ENCODE measurements at places on chromosomes 5 and 9. TPM values are rescaled to one million over a fixed set of nuclear protein-coding genes. Genes with fewer than 3 reads are reported as not detected.

PCDHGA4 gene
- total RNA-seq = not detected

DNA sequence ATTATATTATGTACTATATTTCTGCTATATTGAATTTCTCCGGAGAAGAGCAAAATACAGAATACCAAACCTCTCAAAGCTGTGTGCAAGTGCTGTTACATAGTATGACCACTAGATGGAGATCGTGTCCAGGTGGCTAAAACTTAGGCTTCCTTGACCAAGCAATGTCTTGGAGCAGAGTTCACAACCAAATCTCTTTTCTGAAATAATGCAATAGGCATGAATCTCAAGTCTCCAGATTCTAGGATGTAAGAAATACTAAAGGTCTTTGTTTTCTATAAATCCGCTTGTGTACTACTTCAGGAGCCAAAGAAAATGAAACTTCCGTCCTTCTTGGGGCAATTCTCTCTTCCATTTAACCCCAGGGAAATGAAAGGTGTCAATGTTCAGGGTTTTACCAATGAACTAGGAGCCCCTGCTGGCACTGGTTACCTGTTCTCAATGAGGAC lies 181.5 kb upstream of the RAI14 start:
- no peak for DNase-seq

TAS2R1 gene
- total RNA-seq = not detected

SPINK4 gene
- total RNA-seq = not detected

DNA sequence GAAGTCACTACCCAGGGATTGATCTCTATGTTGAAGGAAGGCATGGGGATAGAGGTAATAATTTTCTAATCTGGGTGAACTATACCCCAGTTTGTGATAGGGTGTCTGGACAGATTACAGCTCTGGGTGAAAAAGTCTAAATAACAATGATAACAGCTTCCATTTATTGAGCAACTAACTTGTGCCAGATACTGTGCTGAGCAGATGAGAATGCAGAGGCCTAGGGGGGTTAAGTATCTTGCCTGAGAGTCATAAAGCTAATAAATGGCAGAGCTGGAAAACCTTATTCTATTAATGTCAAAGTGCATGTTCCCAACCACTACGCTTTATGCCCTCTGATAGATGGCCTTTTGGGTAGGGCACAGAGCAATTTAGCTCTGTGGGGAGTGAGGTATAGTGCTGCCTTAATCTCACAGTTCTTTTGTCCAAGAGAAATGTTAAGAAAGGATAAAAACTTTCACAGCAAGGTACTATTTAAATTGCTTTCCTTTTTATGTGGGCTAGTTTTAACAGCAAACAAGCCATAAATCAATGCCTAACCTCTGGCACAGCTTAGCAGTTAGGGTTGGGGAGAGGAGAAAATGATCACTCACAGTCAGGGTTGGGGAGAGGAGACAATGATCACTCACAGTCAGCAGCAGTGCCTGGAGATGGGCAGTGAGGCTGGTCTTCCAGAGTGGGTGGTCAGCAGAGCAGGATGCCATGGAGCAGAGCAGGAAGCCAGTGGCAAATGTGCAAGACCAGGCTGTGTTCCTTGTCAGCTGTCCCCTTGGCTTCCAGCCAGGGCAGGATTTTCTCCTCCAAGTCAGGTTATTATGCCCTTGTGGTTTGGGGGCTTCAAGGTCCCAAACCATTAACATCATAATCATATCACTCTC lies 187.0 kb downstream of the CARTPT start:
- no peak for DNase-seq

GRCh38 chr9:127837346-127837745 lies 17.1 kb downstream of the ENG start:
- DNase-seq = no peak

DNA sequence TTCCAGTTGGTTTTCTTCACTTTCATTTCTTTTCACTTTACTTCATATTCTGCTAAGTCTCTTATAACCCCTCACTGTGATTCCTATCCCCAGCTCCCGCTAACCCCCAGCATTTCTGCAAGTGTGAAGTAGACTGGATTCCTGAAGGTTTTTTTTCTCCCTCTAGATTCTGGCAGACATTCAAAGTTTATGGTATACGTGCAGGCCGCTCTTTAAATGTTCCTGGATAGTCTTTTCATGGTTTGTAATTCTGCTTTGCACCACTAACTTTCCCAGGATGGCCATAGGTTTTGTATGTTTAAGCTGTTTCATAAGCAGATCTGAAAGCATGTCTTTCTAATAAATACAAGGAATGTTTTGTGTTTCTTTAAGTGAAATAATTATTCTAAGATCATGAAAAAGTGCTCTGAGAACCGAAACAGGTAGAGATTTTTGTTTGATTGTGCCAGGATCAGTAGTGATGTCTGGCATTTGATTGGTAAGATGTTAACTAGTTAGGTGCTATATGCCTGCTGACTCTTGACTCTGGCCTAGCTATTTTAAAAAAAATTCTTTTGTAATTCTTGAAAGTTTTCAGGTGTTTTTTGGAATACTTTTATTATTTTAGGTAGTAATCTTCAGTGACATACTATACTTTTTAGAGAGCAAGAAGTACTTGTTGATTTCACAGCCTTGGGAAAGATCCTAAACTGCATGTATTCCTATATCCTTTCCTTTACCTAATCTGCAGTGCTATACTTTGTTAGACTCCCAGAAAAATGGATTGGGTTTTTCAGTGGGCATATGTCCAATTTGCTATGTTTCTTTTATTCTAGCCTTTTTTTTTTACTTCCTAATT lies 29.7 kb downstream of the CNOT6 start:
- no peak for DNase-seq

DNA sequence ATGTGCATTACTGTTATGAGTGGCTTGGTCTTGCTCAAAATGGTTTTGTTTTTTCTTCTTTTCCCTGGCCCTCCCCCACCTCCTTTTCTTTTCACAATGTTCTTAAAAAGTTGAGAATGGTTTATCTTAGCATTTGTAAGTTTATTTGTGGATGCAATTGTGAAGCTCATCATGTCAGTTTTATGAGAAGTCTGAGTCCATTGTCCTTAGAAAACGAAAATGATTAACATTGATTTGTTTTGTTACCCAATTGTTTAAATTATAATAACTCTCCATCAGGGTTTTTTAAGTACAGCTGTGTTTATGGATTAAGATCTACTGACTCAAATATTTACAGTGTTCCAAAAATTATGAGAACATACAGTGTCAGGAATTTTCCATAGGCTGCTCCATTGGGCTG lies 511.3 kb upstream of the PAPPA start:
- DNase-seq = no peak

DNA sequence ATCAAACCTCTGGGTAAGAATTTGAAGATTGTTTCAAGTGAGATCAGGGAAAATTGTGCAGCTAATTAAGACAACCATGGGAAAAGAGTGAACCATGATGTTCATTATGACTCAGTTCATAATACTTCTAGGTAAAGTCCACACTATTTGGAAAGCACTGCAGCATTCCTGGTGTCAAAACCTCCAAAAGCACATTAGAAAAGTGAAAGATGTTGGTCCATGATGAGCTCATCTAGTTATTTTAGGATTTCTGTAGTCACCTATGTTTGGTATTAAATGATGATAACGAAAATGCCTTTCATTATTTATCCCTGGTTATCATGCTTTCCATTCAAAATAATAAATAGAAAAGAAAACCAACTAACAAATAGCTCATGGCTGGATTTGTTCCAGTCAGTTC lies 49.1 kb downstream of the PTCD2 start:
- DNase-seq = no peak

LCN6 gene
- not detected for total RNA-seq

GRCh38 chr9:37908698-37909186 lies 4.8 kb upstream of the SLC25A51 start:
- no peak for DNase-seq

DNA sequence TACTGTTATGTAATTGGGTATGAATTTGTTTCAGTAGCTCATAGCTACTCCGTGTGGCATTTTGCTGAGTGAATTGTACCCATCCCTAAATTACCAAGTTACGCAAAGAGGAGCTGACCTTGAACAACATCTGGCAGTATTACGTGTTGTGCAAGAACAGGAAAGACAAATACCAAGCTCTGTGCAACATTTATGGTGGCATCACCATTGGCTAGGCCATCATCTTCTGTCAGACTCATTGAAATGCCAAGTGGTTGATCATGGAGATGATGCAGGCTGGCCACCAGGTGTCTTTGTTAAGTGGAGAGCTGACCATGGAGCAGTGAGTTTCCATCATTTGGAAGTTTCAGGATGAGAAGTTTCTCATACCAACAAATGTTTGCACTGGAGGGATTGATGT lies 15.0 kb downstream of the ZSWIM6 start:
- DNase-seq = no peak

ANKRD20A1 gene
- 2.6 TPM for total RNA-seq

PCDHA12 gene
- total RNA-seq = not detected

- no peak for DNase-seq
These were observed 18.5 kb upstream of the GNE start for GRCh38 chr9:36276781-36277181.

GRCh38 chr5:139415221-139415861 lies 11.5 kb upstream of the SPATA24 start:
- DNase-seq = no peak

- DNase-seq = no peak
These were observed 25.8 kb upstream of the COL15A1 start for GRCh38 chr9:98917746-98918487.

DNA sequence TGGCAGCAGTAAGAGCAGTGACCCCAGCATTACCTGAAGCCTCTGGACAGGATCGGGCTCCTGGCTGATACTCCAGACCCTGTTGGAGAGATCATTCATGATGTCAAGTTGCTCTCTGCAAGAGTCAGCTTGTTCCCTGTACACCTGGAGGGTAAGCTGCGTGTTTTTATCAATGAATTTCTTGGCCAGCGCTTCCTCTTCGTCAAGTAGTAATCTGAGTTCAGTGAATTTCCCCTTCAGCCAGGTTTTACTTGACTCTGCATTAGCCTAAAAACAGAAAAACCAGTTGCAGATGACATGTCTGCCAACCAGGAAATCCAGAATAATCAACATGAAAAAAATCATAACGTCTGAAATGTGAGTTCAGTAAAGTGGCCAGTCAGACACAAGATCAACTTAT lies 19.1 kb downstream of the TRIM14 start:
- no peak for DNase-seq

LRRC70 gene
- total RNA-seq = 0.76 TPM

TAF1L gene
- not detected for total RNA-seq

- no peak for DNase-seq
These were observed 46.7 kb downstream of the RASGEF1C start for GRCh38 chr5:180162304-180162661.

CACFD1 gene
- total RNA-seq = 5.2 TPM

AQP3 gene
- 91.9 TPM for total RNA-seq

DNA sequence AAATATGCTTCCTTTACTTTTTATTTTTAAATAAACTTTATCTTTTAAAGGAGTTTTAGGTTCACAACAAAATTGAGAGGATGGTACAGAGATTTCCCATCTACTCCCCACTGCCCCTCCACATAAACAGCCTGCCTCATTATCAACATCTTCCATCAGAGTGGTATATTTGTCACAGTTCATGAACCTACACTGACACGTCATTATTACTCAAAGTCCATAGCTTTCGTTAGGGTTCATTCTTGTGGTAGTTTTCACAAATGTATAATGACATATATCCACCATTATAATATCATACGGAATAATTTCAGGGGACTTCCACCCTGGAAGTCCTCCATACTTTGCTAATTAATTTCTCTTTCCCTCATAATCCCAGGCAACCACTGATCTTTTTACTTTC lies 204.9 kb downstream of the SMARCA2 start:
- DNase-seq = no peak

DNA sequence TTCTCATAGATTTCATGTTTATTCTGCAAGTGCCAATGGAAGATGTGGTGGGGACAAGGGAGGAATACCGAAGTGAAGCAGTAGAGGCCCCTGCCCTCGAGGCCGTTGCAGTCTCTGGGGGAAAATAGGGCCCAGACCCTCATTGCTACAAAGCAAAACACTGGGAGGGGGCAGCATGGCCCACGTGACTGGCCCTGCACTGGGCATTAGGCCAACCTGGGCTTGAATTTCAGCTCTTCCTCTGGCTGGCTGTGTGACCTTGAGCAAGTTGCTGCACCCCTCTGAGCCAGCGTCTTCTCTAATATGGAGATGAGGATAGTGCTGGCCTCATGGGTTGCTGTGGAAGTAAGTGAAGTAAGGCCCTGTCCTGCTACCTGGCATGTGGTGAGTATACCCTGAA lies 709 bp upstream of the SYNPO start:
- no peak for DNase-seq

DNA sequence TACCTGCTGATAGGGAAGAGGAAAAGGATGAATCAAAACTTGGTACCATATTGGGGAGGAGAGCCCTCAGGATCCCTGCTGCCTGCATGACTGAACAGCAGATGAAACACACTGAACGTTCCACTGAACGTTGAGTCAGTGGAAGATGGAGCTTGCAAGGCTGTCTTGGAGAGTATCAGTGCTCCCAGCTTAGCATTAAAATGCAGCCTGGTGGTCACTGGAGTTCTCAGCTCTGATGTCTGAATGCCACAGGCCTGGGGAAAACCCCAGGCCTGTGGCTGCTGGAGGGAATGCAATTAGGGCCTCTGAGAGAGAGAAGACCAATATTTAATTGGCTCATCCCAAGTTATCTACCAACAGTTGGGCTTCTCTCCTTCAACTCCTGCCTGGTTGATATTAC lies 54.5 kb downstream of the PDE4D start:
- no peak for DNase-seq

Measured in T-cell (primary cell).